ENCODE measurements at places on chromosomes 2 and 18. TPM values are rescaled to one million over a fixed set of nuclear protein-coding genes. Genes with fewer than 3 reads are reported as not detected.

- H3K4me1 ChIP-seq, result peaks cover 13% of the 10 kb centered on the region
- H3K27ac ChIP-seq, result no peak overlapping the region
- H3K36me3 ChIP-seq, result no peaks in the 10 kb centered on the region
- DNase-seq, result no peak
Measured at GRCh38 chr18:61896757-61897156, 4.0 kb upstream of the RNF152 start.

DNA sequence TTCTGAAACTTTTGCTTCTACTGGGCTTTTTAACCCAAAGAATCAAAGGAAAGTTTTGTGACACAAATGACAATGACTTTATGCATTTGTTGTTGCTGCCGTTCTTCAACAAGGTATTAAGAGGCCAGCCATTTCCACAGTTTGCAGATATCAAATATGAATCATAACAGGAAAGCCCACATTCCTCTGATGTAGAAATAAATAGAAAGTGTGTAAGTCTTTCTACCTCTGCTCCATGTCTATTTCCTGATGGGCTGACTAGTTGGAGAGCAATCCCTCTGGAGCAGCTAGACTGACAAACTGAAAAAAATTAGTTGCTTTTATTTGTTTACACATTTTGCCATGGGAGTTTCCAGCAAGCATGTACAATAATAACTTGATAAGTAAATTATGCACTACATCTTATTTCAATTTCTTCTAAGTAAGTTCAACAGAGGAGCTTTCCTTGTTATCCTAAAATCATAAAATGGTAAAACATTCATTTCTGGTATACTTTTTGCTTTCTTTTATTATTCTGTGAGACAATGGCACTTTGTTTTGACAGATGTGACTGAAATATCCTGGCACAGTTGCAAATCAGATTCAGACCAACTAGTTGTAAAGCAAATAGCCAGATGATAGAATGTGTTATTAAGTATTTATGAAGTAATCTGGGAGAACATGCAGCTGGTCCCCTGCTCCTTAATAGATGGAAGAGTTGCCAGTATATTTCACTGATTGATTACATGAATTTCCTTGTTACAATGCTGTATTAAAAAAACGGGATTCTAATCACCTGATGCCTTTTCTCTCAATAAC is 266.7 kb downstream of the METTL4 start:
- DNase-seq, result no peak
- no peak overlapping the region for H3K27ac ChIP-seq
- no peaks in the 10 kb centered on the region for H3K36me3 ChIP-seq
- peaks cover 70% of the 10 kb centered on the region for H3K27me3 ChIP-seq
- no peak overlapping the region for H3K4me3 ChIP-seq
- no peaks in the 10 kb centered on the region for H3K4me1 ChIP-seq

DNA sequence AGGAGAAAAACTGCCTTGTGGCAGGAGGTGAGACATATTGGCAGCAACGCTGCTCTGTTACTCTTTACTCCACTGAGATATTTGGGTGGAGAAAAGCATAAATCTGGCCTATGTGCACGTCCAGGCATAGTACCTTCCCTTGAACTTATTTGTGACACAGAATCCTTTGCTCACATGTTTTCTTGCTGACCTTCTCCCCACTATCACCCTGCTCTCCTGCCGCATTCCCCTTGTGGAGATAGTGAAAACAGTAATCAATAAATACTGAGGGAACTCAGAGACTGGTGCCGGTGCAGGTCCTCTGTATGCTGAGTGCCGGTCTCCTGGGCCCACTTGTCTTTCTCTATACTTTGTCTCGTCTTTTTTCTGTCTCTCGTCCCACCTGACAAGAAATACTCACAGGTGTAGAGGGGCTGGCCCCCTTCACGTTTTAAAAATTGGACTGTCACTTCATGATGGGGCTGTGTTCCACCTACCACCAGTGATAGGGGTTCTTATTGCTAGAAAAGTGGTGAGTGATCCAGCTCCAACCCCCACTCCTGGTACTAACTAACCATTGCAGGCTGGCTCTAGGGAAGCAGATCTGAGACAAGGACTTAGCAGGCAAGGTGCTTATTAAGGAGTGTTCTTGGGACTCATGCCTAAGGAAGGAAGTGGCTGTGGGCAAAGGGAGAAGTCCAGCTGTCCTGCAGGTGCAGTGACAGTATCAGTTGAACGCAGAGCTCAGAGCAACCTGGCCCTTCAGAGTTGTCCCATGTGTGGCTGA is 51.7 kb downstream of the LONRF2 start:
- no peak overlapping the region for H3K4me3 ChIP-seq
- H3K36me3 ChIP-seq, result no peaks in the 10 kb centered on the region
- peaks cover 12% of the 10 kb centered on the region for H3K27me3 ChIP-seq
- H3K4me1 ChIP-seq, result peaks cover 3% of the 10 kb centered on the region
- DNase-seq, result no peak

The SLC20A1 gene
- total RNA-seq, result 113 TPM

The ACMSD gene
- not detected for total RNA-seq

The FOXI3 gene
- total RNA-seq, result not detected

The UBR3 gene
- total RNA-seq, result 34.9 TPM

The MC2R gene
- total RNA-seq, result not detected
